ENCODE measurements at places on chromosomes 12 and 14. TPM values are rescaled to one million over a fixed set of nuclear protein-coding genes. Genes with fewer than 3 reads are reported as not detected.

GALNT8 gene
- total RNA-seq, result not detected

SIX4 gene
- total RNA-seq, result 2.7 TPM

HRK gene
- 0.76 TPM for total RNA-seq

TPH2 gene
- not detected for total RNA-seq

GPR84 gene
- not detected for total RNA-seq

CCDC91 gene
- 22.7 TPM for total RNA-seq

P2RX2 gene
- total RNA-seq, result not detected

NXPH4 gene
- total RNA-seq, result 4.1 TPM

OR6C2 gene
- not detected for total RNA-seq

LYZ gene
- total RNA-seq, result 0.30 TPM

CBLN3 gene
- 1.4 TPM for total RNA-seq

RPGRIP1 gene
- total RNA-seq, result 0.23 TPM

FOXG1 gene
- total RNA-seq, result 0.14 TPM

DDX51 gene
- total RNA-seq, result 19.9 TPM

SRSF5 gene
- total RNA-seq, result 224 TPM

PDZRN4 gene
- not detected for total RNA-seq

PA2G4 gene
- total RNA-seq, result 303 TPM

CELA1 gene
- not detected for total RNA-seq

Data from A549 treated with CORT108297 at 1 μM for 4 hours (cell line).